ENCODE measurements at places on chromosomes 7 and 10.

GRCh38 chr7:7099584-7100014, 82.7 kb upstream of the C1GALT1 start:
- peak; percentile 98 for DNase-seq

- no peak for DNase-seq
These were observed 169.6 kb downstream of the ZNF365 start for GRCh38 chr10:62543571-62544355.

DNA sequence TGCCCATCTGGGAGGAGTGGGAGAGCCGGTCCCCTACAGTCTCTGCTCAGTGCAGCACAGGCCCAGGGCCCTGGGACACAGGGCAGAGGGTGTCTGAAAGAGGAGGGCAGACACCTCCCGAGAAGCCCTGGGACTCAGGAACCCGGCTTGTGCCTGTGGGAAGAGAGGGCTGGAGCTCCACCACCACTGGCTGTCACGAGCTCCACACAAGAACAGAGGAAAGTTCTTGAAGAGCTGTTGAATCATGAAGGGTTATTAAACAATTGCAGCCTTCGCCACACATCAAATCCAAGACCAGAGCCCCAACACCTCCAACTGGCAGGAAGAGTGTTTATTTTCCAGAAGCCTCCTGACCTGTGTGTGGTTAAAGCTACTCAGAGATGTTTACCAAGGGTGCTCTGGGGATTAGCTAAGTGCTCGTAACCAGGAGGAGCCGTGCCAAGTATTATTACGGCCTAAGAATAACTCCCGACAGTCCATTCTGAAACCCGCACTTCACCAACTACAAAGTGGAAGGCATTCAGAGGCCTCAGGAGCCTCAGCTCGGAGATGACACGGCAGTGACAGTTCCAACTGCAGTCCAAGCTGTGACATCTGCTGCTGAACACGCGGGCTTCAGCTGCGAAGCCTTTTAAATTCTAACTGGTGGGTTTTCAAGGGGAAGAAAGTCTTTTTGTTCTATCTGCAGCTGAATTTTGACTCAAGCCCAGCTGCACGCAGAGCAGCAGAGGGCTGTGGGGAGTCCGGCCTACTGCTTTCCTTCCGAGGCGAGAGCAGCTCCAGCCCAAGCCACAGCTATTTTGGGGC, 75.1 kb downstream of the MAD1L1 start:
- peak; percentile 65 for DNase-seq

DNA sequence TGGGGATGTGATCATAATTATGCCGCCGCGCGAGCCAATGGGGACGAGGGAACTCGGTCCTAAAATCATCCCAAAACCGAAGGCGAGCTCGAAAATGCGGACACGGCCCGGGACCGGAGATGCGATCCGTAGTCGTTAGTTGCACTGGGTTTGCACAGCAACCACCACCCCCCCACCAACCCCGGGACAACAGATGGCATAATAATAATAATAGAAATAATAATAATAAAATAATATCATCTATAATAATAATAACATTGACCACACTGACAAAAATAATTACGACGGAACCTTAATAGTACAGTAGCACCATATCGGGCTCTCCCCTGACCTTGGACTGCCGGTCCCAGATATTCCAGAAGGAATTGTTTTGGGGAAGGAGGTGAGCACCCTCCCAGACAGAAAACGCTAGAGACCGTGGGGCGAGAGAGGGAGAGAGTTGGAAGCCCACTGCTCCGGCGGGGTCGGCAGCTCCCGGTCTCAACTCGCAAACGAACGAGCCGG, 1.1 kb upstream of the EMX2 start:
- DNase-seq: no peak

GRCh38 chr10:132626019-132626760, 88.6 kb downstream of the INPP5A start:
- no peak for DNase-seq
